Naive thymus-derived CD4-positive, alpha-beta T cell (primary cell): ENCODE measurements at places on chromosomes 6 and 20. TPM values are rescaled to one million over a fixed set of nuclear protein-coding genes. Genes with fewer than 3 reads are reported as not detected.

- DNase-seq, result no peak
Observed at GRCh38 chr6:141484711-141485110, 648.0 kb upstream of the GJE1 start.

DNA sequence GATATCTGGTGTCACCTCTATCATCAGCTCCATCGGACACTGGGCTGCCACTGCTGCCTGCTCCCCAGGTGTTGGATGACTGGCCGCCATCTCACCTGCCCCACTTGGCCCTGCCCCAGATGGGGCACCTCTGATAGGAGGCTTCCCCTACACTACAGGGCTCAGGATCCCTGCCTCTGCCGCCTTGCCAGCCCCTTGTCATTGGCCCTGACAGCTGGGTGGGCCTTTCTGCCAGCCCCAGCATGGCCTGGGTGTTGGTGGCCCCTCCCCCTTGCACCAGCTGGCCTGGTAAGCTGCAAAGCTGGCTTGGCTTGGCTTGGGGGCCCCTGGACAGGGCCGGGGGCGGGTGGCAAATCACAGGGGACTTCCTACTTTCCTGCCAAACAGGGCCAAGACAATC, 10.6 kb downstream of the PACSIN1 start:
- no peaks in the 10 kb centered on the region for H3K36me3 ChIP-seq
- H3K27me3 ChIP-seq, result no peaks in the 10 kb centered on the region
- DNase-seq, result no peak
- H3K27ac ChIP-seq, result no peak overlapping the region

GRCh38 chr6:35216412-35216732, 2.6 kb downstream of the SCUBE3 start:
- no peak overlapping the region for H3K4me3 ChIP-seq
- H3K36me3 ChIP-seq, result no peaks in the 10 kb centered on the region
- no peak for DNase-seq
- no peak overlapping the region for H3K27ac ChIP-seq

DNA sequence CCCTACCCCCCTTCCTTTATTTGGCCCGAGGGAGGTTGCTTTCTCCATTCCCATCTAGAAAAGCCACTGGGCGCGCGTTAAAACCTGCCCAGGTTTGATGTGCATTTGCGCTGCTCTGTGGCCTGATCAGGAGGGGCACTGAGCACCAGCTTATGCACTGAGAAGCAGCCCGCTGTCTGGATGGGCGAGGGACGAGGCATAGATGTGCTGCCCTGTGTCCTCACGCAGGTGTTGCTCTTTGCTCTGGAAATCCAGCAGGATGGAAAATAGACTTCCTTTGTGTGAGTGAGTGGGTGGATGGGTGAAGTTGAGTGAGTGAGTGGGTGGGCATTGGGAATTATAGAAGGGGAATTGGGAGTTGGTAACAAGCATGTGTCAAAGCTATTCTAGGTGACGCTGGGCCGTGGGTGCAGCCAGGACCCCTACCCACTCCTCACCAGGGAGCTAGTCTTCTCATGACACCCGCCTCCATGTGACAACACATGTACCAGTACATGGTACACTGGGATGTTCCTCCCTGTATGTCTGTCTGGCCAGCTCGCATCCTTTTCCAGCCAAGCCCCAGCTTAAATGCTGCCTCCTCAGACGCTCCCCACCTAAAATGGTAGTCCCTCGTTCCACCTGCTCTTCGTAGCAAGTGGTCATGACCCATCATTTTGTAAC, 162.6 kb downstream of the DTNBP1 start:
- no peak for DNase-seq
- H3K36me3 ChIP-seq, result peaks cover 9% of the 10 kb centered on the region
- H3K4me3 ChIP-seq, result no peak overlapping the region
- H3K27me3 ChIP-seq, result no peaks in the 10 kb centered on the region
- no peaks in the 10 kb centered on the region for H3K4me1 ChIP-seq

GRCh38 chr6:40247516-40248115, 313.4 kb upstream of the MOCS1 start:
- no peaks in the 10 kb centered on the region for H3K27me3 ChIP-seq
- H3K36me3 ChIP-seq, result no peaks in the 10 kb centered on the region
- no peak for DNase-seq
- no peak overlapping the region for H3K4me3 ChIP-seq
- H3K27ac ChIP-seq, result no peak overlapping the region

- no peak overlapping the region for H3K4me3 ChIP-seq
- no peak overlapping the region for H3K27ac ChIP-seq
- no peak for DNase-seq
- no peaks in the 10 kb centered on the region for H3K4me1 ChIP-seq
- H3K36me3 ChIP-seq, result no peaks in the 10 kb centered on the region
- H3K27me3 ChIP-seq, result no peaks in the 10 kb centered on the region
Observed at GRCh38 chr20:57245997-57246396, 20.4 kb downstream of the BMP7 start.

DNA sequence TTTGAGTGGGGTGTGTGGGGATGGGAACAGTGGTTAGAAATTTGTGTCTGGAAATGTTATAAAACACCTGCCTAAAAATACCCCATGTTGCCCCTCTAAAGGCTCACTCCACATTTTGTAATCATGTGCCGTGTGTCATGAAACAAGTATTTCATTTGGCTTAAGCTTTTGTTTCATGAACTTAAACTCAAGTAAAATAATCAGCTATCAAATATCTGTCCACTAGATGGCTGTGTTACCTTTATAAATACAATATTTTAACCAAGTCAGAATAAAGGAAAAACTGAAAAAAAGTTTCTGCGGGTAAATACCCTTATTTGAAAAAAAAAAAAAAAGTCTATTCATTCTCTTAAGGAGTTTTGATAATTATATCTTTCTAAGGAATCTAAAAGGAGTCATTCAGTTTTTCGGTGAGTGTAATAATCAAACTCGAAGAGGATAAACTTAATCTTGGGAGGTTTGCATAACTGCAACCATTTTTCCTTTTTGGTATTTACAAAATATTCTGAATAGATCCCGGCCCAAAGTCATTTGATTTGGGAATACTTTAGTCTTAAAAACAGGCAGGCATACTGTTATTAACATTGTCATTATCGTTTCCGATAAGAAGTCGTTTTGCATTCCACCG, 29.9 kb upstream of the MTRF1L start:
- no peak for DNase-seq
- no peaks in the 10 kb centered on the region for H3K4me1 ChIP-seq

DNA sequence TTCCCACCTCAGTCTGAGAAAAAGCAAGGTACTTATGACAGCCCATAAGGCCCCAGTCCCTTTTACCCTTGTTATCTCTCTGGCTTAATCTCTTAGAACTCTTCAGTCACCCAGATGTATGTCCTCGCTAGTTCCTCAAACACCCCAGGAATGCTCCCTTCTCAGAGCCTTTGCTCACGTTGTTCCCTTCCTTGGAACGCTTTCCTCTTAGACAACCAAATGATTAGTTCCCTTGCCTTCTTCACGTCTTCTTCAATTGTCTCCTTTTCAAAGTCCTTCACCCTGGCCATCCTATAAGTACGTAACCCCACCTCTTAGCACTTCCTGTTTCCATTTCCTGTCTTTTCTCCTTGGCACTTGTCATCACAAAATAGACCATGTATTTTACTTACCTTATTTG, 1.1 kb upstream of the APOBEC2 start:
- DNase-seq, result no peak
- H3K27ac ChIP-seq, result no peak overlapping the region
- no peak overlapping the region for H3K4me3 ChIP-seq
- no peaks in the 10 kb centered on the region for H3K27me3 ChIP-seq

- no peak overlapping the region for H3K27ac ChIP-seq
- no peak for DNase-seq
- H3K27me3 ChIP-seq, result no peaks in the 10 kb centered on the region
- no peaks in the 10 kb centered on the region for H3K36me3 ChIP-seq
- H3K4me3 ChIP-seq, result no peak overlapping the region
Observed at GRCh38 chr6:14092316-14092715, 25.3 kb upstream of the CD83 start.

- no peak overlapping the region for H3K4me3 ChIP-seq
- H3K27ac ChIP-seq, result no peak overlapping the region
- peaks cover 20% of the 10 kb centered on the region for H3K36me3 ChIP-seq
- no peak for DNase-seq
- no peaks in the 10 kb centered on the region for H3K4me1 ChIP-seq
Observed at GRCh38 chr20:47263465-47264084, 92.9 kb downstream of the ZMYND8 start.

- no peaks in the 10 kb centered on the region for H3K36me3 ChIP-seq
- DNase-seq, result no peak
- H3K4me1 ChIP-seq, result no peaks in the 10 kb centered on the region
- H3K4me3 ChIP-seq, result no peak overlapping the region
- no peaks in the 10 kb centered on the region for H3K27me3 ChIP-seq
Observed at GRCh38 chr6:127589135-127589534, 12.2 kb downstream of the C6orf58 start.

GRCh38 chr20:1657556-1658334, at the start of gene SIRPG:
Gene SIRPG (minus strand): TSS chr20:1657779. CDS start chr20:1657714, 65 bp downstream.
- peak within 1 kb of the TSS; percentile 87 for H3K27ac ChIP-seq
- peak within 1 kb of the TSS; percentile 85 for H3K4me3 ChIP-seq
- H3K27me3 ChIP-seq, result no peaks in the 10 kb centered on the region
- DNase-seq, result no peak

- no peaks in the 10 kb centered on the region for H3K36me3 ChIP-seq
- H3K4me1 ChIP-seq, result no peaks in the 10 kb centered on the region
- no peak overlapping the region for H3K27ac ChIP-seq
- H3K27me3 ChIP-seq, result no peaks in the 10 kb centered on the region
Observed at GRCh38 chr6:92433911-92434310, 985.4 kb downstream of the EPHA7 start.

Gene KIF25
- polyA plus RNA-seq, result not detected

Gene ANKRD6
- polyA plus RNA-seq, result 0.71 TPM

Gene MACROD2
- not detected for polyA plus RNA-seq

Gene MYB
- polyA plus RNA-seq, result 2.1 TPM

Gene ASIP
- polyA plus RNA-seq, result not detected

Gene TMEM181
- 1.9 TPM for polyA plus RNA-seq

Gene SLC16A10
- 22.6 TPM for polyA plus RNA-seq

Gene SNAP25
- polyA plus RNA-seq, result not detected
